ENCODE measurements at places on chromosomes 12 and 14.

GRCh38 chr12:92072112-92072511 is 73.5 kb downstream of the BTG1 start:
- no peak for DNase-seq

- DNase-seq: no peak
Observed at GRCh38 chr14:64464651-64465050, 648 bp upstream of the AKAP5 start.

DNA sequence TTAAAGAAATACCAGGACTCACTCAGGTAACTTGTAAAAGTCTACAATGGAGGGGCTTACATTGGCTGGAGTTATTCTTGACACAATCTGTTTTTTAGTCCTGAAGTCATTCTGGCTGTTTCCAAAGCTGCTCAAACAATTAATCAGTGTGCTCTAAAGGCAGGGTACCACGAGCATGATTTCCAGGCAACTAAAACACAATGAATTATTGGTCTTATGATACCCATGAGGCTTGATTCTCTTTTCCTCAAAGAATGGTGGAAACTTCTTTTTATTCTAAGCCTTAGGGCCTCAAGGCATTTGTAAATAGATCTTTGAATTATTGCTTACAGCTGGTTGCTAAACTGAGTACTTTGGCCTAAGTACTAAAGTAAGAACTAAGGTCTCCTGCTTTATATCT is 199.8 kb upstream of the PDZRN4 start:
- no peak for DNase-seq

DNA sequence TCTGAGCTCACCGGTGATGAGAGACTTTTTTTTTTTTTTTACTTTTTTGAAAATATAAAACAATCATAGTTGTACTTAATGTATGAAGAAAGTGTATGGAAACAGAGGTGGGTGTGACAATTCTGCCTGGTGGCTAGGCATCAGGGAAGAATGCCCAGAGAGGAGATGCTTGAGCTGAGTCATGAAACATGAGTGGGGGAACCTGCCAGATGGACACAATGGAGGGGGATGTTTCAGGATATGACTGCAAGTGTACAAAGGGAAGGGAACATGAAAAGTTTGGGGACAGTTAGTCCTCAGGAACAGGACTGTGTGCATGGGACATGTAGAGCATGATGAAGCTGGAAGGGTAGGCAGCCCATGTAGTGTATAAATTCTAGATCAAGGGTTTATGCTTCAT is 274.2 kb upstream of the E2F7 start:
- DNase-seq: no peak

DNA sequence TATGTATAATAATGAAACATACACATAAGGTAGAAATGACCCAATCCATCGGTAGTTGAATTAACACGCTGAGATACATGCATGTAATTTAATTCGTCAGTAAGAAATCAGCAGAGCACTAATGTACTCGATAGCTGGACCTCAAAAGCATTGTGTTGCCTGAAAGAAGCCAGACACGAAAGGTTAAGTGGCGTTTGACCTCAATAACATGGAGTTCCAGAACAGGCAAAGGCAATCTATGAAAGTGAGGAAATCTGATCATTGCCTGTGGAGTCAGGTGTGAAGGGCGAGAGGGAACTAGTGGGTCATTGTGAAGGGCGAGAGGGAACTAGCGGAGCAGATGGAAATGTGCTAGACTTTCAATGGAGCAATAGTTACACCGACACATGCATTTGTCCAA is 970.4 kb upstream of the TMEM132C start:
- DNase-seq: no peak

DNA sequence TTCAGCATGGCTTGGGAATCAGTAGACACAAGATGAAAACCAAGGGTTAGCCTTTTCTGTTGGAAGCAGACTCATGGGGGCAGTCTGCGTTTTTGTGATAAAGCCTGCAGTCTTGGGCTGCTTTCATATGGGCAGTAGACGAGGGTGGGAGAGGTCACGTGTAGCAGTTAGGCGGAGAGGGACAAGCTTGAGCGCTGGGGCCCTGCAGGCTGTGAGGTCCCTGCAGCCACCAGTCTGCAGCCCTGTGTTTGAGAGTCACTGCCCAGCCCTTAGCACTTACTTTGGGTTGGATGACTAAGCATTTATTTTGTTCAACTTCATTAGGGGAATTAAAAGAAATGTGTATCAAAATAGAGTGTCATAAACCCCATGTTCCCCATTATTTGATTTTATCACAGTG is 37.2 kb downstream of the EP400 start:
- DNase-seq: no peak

DNA sequence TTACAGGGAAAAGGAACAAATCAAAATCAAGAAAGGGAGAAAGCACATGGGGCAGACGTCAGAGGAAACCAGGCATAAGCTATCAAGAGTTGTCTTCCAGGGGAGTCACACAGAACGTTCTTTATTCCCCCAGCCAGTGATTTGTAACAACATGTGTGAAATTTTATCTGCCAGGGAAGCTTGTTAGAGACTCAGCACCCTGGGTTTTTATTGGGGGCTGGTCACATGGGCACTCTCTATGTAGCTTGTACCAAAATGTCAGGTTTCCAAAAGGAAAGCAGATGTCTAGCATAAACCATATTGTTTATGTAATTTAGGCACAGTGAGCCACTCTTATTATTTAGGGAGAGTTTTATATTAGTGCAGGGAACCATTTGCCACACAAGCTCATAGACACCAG is 440.4 kb upstream of the DCN start:
- DNase-seq: no peak

DNA sequence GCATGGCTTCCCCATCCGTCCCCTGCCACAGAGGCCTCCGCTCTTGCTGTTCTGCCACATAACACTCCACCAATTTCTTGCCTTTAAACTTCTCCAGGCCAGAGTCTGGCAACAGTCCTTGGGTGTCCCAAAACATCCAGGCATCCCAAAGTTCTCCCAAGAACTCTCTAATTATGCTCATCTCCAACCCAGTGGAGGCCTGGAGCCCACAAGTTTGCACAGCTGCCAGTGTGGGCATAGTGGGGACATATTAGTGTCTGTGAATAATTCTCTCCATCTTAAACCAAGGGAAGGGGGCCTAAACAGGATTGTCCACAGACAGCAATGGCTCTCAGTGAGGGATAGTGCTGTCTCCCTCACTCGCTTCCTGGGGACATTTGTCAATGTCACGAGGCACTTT is 124.8 kb downstream of the NUAK1 start:
- DNase-seq: no peak

GRCh38 chr14:96267916-96268315 is 11.9 kb downstream of the BDKRB1 start:
- DNase-seq: no peak

GRCh38 chr14:66345986-66346385 is 140.2 kb upstream of the CCDC196 start:
- DNase-seq: no peak

DNA sequence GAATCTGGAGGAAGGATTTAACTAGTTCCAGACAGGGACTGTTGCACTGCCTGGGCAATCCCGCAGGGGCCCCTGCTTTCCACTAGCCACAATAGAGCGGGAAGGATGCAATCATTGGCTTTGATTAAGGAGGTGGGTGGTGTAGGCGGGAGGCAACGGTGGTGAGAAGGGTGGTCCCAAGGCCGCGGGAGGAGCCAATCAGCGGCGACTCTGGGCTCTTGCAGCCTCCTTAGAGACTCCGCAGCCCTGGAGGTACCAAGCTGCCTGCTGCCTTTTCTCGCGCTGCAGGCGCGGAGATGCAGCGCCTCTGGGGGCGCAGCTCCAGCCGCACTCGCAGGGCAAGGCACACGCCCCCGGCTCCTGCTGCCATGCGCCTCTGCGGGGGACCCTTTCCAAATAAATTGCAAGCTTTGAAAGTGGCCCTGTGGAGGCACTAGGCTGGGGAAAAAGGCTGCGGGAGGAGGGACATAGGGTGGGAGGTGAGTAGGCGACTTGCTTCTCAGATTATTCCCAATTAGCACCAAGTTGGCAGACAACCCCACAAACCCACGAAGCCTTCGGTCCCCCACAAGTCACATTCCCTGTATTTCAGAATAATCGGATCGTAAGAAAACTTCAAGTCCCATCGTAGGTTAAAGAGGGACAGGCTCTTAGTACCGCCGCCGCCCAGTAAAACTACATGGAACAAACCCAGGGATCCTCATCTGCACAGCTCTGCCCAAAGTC is 858 bp upstream of the KCNA1 start:
- no peak for DNase-seq

DNA sequence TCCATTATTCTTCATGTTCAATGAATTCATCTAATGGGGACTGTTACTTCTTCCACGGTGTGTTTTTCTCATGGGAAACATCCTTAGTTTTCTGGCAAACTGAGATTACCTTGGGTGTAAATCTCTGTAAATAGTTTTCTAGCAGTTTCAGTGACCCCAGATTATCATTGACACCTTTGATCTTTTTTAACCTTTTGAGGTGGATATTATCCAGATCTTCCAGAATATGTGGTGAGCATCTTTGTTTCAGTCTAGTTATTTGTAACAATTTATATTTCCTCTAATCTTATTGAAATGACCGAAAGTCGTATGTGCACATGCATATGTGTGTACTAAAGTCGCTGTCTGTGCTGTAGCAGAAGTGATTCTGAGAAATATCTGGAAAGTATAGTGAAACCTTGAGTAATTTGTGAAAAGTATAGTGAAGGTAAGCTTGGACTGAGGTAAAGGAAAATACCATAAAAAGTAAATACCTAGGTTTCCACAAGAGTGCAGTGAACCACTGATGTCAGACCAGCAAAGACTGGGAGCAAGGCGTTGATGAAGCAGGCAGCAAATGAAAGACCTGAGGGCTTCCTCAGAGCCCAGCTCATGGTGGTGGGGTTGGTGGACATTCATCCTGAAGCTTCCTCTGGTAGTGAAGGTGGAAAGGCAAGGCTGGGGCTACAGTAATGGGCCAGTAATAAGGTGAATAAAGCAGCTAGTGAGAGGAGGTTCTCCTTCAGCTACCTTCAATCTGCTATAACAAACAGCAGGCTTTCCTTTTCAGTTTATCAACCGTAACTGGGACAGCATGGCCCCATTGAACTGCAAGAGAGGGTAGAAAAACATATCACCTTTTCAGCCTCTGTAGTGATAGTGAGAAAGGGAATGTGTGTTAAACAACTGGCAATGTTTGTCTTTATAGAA is 480.2 kb upstream of the FBXO33 start:
- DNase-seq: no peak

DNA sequence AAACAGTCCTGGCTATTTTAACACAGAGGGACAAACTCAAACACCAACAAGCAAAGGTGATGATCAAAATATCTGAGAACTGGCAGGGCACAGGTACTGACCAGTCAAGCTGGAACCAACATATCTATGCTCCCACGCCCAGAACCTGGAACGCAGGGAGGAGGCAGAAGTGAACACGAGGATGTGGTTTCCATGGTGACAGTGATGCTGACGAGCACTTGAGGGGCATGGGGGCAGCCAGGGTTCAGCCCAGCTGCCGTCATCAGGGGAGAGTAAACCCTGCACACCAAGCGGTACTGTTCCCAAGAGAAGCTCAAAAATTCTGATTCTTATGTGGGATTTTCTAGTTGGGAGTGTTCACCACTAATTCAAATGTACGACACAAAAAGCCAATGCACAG is 113.6 kb upstream of the SFSWAP start:
- DNase-seq: no peak

GRCh38 chr12:32027684-32028365 is 68.6 kb downstream of the RESF1 start:
- DNase-seq: no peak

DNA sequence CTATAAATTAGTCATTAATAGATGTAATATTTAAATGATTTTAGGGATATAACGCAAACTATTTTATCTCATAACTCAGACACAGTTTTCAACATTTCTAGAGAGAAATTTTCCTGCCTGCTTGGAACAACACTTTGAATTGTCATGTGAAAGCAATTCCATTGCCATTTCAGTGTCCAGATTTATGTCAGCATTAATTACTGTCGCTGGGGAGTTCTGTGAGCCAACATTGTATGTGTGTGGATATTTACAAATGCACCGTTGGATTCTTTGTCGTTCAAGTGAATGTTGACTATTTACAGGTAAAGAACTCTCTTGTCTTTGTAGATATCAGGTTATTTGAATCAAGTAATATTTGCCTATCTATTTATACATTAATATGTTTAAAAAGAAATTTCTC is 465.3 kb upstream of the RGS6 start:
- DNase-seq: no peak

DNA sequence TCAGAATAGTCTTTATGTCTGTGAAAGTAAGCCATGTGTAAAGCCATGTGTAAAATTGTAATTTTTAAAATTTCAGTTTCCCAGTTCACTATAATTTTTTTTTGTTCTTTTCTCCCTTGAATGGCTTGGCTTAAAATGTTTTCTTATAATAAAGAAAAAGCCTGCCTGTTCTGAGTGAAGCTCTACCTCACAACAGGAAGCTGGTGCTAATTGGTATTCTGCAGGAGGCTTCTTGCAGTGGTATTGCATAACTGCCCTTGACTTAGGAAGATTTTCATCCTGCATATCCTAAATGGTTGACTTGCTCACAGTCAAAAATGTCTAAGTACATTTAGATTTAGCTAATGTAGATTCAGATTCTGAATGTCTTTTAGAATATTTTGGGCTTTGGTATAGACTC is 49.5 kb downstream of the ATP2A2 start:
- DNase-seq: no peak

- no peak for DNase-seq
Observed at GRCh38 chr12:55688716-55689655, 18.7 kb downstream of the ITGA7 start.

- no peak for DNase-seq
Observed at GRCh38 chr14:49994951-49995561, 102.2 kb downstream of the ARF6 start.

GRCh38 chr12:57226588-57227314 is 2.8 kb upstream of the SHMT2 start:
- no peak for DNase-seq

DNA sequence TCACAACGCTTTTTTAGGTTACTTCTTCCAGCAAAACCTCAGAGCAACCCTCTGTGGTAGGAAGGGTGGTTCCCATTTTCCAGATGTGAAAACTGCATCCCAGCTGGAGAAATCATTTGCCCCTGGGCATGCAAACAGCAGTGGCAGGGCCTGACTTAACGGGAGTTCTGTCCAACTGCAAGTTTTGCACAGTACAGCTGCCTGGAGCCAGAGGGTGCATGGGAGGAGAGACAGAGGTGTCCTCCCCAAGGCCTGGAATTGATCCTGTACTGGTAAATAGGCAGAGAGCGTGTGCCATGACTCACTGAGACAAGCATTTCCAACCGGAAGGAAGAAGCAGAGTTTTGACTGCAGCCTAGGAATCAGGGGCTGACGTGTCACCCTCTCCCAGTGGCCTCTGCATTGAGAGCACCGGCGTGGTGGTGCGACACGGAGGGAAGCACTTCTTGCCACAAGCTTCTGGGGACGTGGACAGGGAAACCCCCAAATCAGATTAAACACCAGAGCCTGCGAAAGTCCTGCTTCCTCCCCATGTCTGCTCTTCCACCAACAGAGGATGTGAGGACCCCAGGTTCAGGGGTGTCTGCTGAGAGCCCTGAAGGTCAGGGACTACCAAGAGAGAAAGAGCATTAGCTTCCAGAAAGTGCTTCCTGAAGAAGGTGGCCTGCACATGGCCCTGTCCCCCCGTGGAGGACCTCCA is 19.0 kb upstream of the SERPINA4 start:
- DNase-seq: no peak
